ENCODE measurements at places on chromosomes 11 and 22.

GRCh38 chr11:88553204-88553603 is 215.7 kb upstream of the CTSC start:
- no peak for DNase-seq

- DNase-seq, result no peak
Measured at GRCh38 chr22:17097701-17098100, 12.9 kb downstream of the IL17RA start.

- no peak for DNase-seq
Measured at GRCh38 chr22:25372000-25372595, 152.7 kb downstream of the CRYBB2 start.

DNA sequence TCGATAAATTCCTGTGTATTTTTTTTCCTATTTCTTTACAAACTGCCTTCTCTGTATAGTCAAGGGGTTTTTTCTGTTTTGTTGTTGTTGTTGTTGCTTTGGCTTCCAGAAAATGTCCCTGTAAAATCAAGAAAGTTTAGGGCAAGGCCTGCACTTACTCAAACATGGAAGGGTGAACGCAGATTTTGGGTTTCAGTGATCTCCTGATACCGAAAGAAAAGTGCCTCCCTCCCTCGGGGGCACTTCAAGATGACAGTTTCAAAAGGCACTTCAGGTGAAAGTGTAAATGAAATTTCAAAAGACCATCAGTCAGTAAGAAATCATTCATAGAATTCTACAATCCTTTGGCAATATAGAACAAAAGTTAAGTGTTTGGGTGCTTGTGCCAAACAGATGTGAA is 43.4 kb upstream of the TMPRSS4 start:
- DNase-seq, result no peak

- no peak for DNase-seq
Measured at GRCh38 chr22:24326266-24326665, 55.6 kb downstream of the SPECC1L start.

GRCh38 chr11:9615031-9615451 is 41.6 kb downstream of the WEE1 start:
- no peak for DNase-seq

- no peak for DNase-seq
Measured at GRCh38 chr11:65251476-65251875, 10.3 kb upstream of the POLA2 start.

- DNase-seq, result no peak
Measured at GRCh38 chr22:20001082-20001638, 15.5 kb downstream of the ARVCF start.

DNA sequence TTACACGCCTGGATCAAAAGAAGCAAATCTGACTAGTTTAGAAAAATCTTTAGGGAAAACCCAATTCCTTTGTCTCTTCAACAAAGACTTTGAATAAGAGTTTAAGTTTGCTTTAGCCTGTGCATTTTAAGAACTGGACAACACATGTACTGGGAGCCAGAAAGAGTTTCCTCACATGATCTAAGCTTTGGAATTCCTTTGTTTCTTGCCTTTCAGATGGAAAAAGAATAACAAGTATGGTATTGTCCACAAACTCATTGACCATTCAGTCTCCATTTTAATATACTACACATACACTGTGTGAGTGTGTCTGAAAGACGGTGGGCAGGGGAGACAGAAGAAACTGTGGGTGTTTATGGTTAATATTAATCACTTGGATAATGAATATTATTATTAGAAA is 205.6 kb downstream of the MAML2 start:
- no peak for DNase-seq

GRCh38 chr22:17639247-17639741 is 737 bp downstream of the BCL2L13 start:
- DNase-seq, result no peak

DNA sequence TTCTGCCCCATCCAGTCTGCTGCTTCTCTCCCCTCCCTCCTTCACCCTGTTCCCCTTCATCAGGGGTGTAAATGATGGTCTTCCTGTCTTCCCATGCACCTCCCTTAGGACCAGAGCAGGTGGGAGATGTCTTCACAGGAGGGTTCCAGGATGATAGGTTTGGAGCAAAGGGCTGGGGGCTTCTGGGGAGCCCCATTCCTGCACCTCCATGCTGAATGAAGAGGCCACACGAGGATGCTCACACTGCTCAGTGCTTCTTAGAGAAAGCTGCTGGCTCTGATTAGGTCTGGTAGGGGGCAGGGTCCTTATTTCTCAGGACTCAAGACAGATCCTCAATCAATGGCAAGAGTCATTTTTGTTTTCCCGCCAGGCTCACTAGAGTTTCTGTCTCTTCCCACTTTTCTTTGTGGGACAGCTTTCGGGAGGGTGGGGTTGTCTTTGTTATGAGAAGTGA is 41.1 kb downstream of the BCR start:
- DNase-seq, result no peak

DNA sequence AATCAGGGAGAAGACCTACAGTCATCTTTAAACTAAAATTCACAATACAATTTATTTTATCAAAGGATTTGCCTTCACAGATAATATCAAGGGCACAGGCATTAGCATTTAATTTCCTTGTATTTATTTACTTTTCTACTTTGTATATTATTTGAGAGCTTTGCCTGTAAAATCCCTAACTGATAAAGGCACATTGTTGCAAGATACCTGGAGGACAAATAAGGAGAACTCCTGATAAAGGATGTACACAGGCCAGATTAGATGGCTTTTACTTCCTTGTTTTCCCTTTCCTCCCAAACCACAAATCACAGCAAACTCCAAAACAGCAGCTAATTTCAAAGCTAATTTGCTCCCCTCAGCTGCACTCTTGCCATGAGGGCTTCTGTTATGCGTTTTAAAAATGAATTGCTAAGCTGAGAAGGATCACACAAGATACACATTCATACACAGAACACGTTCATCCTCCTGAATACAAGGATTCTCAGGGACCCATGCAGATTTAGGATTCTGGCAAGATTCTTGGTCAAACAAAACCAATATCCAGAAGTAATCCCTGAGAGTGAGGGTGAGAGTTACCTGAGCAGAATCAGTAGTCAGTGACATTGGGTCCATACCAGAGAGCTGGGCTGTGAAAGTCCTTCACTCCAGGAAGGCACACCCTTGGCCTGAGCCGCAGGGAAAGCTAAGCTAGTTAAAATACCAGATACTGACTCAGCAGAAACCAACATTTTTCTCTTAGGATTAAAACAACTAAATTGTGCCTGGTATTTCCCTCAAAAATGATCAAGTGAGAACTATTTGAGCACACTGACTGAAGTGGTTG is 100.3 kb upstream of the CLPB start:
- DNase-seq, result no peak

GRCh38 chr11:126039485-126040271 is 23.0 kb downstream of the CDON start:
- no peak for DNase-seq

GRCh38 chr11:134346101-134346975 is 14.6 kb downstream of the GLB1L2 start:
- no peak for DNase-seq

DNA sequence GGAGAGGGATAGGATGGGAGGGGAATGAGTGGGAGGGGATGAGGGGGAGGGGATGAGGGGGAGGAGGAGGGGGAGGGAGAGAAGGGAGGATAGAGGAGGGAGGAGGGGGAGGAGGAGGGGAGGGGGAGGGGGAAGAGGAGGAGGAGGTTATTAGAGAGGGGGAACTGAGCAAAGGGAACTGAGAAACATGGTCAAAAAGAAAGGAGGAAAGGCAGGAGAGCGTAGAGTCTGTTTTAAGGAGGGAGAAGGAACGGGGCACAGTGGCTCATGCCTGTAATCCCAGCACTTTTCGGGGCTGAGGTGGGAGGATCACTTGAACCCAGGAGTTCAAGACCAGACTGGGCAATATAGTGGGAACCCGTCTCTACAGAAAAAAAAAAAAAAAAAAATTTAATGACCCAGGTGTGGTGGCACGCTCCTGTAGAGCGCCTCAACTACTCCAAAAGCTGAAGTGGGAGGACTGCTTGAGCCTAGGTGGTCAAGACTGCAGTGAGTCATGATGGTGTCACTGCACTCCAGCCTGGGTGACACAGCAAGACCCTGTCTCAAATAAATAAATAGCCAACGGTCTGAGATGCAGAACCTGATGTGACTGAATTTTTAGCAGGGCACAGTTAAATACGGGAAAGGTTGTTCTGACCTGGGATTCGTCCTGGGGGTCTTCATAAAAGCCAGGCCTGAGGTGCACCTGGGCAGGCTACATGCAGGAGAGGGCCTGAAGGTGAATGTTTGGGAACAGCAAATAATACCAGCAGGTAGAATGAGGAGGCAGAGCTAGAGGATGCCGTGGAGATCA is 4.0 kb downstream of the B3GNT6 start:
- no peak for DNase-seq

- DNase-seq, result no peak
Measured at GRCh38 chr11:66316849-66317251, at the start of gene CD248. CD248 (minus strand) TSS chr11:66317044; CDS start chr11:66317027, 17 bp downstream.

DNA sequence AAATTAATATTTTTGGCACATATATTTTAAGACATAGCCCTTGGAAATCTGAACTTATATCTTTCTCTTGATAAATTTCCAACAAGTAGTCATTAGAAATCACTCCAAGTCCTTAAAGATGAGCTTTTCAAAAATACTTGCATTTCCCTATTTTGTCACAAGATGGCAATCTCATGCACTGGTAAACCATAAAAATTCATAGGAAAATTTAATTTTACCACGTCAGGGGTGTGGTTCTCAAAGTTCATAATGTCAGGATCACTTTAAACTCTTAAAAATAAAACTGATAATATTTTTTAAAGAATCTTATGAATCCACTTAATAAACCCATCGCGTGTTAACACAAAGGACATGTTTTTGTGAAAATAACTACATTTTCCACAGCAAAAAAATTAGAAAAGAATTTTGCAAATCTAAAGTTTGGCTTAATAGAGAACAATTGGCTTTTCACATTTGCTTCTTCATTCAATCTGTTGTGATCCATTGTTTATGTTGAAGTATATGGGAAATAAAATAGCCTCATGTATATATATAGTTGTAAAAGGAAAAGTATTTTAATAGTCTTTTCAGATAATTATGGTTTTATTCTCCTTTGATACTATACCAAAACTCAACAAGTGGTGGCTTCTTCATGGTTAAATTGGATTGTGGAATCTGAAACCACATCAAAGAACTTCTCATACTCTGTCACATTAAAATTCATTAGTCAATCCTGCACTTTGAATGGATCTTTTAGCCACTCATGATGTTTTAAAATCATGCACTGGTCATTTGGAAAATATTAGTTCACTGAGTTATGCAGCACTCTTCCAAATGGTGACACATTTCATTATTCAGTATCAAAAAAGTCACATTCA is 169.1 kb downstream of the CADM1 start:
- DNase-seq, result no peak

DNA sequence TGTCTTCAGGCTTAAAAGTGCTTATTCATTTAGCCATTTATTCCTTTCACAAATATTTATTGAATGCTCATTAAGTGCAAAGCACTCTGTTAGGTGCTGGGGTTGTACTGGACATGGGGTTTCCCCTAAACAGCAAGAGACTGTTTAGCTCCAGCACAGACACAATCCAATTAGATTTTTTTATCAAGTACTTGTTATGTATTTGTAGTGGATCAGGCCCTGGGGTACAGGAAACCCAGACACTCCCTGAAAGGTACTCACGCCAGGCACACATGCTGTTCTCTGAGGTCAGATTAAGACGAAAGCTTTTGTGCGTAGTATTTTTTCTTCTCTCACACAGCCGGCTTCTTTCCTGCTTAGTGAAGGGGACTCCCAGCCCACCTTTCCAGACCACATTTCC is 218.1 kb upstream of the PLET1 start:
- no peak for DNase-seq

- no peak for DNase-seq
Measured at GRCh38 chr22:40156001-40156516, 21.7 kb upstream of the TNRC6B start.

DNA sequence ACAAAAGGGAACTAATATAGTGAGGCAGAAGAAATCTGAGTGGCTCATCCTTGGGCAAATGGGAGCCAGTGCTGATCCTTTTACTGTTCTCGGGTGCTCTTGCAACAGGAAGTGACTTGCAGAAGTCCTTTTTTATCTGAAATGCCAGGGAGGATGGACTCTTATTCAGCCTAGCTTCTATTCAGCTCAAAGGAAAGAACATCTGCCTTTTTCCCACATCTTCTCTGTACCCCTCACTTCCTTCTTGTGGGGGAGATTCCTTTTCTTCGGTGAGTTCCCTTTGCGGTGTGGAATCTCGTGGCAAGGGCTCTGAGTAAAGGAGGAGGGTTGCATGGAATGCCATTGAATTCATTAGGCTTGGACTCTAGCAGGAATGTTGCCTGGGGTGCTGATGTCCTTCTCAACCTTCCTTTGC is 76.2 kb downstream of the ZBTB16 start:
- DNase-seq, result no peak

Measured in stimulated activated CD4-positive, alpha-beta T cell treated with anti-CD3 and anti-CD28 coated beads, Interleukin-4, amount 100 ng/mL, for 1 hour (primary cell).